ENCODE measurements at places on chromosomes 5 and 9.

DNA sequence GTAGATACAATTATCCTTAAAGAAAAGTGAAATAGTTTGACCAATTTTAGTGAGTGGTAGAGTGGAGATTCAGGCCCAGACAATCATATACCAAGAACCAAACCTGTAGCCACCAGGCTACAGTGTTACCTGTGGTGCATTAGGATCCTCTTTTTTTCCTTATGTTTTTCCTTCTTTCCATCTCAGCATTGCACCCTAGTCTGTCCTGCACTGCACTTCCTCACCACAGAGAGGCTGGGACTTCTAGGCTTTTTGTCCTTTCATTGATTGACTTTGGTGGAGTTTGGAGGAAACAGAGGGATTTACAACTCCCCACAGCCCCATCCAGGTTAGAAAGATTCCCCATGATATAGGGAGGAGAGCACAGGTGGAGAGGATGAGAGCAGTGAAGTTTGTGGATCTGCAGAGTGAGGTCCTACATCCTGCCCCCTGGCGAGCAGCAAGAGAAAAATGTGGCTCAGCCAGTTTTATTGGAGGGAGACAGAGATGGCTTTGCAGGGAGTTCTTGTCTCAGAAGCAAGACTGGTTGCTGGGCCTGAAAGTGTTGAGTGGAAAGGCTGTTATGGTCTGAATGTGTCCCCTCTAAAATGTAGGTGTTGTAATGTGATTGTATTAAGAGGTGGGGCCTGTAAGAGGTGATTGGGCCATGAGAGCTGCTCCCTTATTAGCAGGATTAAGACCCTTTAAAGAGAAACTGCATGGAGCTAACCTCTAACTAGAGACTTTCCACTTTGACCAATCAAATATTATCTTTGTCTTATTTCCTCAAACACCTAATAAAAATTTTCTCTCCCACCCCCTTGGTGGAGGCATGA, 36.2 kb downstream of the KIF4B start:
- no peak for DNase-seq

DNA sequence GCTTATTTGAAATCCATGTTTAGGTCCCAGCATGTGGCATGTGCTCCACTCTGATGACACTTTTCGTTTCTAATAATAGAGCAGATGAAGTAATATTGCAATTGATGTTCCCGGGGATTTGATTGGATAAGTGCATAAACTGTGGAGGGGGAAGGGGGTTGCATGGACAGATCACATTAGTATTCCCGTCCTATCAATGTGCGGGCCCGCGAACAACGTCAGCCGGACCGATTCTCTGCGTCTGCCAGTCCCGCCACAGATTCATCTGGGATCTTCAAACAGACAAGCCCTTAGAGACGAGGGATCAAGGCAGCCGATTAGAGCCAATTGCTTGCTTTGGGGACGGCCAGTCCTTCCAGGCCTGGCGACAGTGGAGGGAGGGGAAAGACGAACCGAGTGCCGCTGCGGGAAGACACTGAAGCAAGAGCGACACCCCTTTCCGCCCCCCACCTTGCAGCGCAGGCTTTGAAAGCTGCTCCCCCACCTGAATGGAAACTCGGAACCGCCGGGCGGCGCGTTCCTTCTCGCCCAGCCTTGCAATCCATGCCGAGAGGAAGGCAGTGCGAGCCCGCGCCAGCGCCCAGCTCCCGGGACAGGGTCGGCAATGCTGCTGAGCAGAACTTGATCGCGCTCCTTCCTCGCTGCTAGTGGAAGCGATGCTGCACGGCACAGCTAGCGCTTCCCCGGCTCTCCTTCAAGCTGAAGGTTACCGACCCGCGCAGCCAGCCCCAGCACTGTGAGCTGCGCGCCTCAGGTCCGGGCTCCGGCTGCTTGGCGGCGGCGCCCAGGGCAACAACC, at the start of gene RGS7BP:
TSS of gene RGS7BP (plus strand) at position 247 of the 798 bp plus-strand sequence. CDS start 610 bp downstream, outside the sequence.
- peak; percentile 60 for DNase-seq

DNA sequence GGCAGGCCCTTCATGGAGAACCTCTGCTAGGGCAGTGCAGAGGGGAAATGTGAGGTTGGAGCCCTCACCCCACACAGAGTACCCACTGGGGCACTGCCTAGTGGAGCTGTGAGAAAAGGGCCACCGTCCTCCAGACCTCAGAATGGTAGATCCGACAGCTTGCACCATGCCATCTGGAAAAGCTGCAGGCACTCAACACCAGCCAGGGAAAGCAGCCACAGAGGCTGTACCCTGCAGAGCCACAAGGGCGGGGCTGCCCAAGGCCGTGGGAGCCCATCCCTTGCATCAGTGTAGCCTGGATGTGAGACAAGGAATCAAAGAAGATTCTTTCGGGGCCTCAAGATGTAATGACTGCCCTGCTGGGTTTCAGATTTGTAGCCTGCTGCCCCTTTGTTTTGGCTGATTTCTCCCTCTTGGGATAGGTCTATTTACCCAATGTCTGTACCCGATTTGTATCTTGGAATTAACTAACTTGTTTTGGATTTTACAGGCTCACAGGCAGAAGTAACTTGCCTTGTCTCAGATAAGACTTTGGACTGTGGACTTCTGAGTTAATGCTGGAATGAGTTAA, 16.6 kb upstream of the ZDHHC11 start:
- DNase-seq = no peak

DNA sequence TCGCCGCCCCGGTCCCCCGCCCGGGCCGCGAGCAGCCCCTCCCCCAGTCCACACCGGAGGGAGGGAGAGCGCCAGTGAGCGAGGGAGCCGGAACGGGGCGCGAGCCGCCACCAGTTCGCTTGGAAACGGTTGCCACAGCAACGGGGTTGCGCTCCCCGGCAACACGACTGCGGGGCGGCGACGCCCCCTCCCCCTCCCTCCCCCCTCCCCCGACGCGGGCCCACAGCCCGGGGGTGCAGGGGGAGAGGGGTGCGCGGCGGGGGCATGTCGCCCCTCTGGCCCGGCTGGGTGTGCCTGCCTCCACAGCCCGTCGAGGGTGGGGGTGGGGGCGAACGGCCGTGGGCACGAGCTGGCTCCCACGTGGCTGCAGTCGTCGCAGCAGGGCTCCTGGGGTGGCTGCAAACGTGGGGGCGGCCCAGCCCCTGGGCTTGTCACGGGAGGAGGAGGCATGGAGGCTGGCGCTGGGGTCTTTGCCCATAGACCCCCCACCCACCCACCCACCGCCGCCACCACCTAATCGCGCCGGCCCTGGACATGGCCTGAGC, 524 bp downstream of the PRR7 start:
- peak; percentile 68 for DNase-seq

GRCh38 chr9:133181561-133181960, 17.8 kb upstream of the GBGT1 start:
- no peak for DNase-seq

DNA sequence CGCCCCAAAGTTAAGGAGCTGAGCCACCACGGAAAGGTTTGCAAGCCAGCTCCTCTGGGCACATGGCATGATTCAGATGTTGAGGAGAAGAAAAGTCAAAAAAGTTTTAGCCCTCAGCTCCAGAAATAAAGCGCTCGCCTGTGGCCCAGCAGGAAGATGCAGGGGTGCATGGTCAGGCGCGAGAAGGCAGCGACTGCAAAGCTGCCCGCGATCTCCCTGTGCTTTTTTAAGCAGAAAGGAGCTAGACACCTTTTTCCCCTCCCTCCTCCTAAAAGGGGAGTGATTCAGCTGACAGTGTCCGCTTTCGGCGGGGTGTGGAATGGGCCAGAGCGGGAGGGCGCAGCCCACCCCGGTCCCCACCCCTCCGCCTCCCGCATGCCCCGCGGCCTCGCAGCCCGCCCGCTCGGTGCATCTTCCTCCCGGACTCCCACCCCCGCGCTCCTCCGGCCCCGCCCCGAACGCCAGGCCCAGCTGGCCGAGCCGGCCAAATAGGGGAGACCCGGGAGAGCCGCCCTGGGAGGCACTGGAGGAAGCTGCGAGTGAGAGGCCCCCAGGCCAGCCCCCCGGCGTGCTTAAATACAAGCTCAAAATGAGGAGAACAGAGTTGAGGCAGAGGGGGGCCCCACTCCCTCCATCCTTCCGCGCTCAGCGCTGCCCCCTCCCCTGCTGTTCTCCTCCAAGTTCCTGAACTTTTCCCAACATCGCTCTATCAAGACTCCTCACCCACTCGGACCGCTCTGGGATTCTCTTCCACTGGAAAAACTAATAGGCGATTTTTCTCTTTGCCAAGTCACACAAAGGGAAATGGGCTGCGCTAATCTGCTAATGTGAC, at the start of gene ADAMTS12:
TSS of gene ADAMTS12 (minus strand) at position 203 of the 832 bp plus-strand sequence. CDS start at position 69, 134 bp downstream.
- DNase-seq = peak; percentile 78

DNA sequence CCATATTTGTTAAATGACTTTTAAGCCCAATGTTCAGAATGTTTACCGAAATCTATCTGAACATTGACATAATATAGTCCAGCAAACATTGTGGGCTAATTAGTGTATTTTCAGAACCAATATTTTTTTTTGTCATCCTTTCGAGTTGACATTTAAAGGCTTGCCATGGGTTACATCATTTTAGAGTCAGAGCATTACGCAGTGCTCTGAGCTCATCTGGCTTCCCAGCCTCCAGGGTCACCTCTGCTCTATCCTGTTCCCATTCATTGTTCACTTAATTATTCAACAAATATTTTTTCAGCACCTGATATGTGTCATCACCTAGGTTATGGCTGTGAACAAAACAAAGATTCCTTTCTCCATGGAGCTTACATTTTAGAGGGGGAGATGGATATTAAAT, 80.2 kb downstream of the SREK1 start:
- no peak for DNase-seq

GRCh38 chr5:150295741-150296486, 6.3 kb upstream of the CAMK2A start:
- DNase-seq = no peak

DNA sequence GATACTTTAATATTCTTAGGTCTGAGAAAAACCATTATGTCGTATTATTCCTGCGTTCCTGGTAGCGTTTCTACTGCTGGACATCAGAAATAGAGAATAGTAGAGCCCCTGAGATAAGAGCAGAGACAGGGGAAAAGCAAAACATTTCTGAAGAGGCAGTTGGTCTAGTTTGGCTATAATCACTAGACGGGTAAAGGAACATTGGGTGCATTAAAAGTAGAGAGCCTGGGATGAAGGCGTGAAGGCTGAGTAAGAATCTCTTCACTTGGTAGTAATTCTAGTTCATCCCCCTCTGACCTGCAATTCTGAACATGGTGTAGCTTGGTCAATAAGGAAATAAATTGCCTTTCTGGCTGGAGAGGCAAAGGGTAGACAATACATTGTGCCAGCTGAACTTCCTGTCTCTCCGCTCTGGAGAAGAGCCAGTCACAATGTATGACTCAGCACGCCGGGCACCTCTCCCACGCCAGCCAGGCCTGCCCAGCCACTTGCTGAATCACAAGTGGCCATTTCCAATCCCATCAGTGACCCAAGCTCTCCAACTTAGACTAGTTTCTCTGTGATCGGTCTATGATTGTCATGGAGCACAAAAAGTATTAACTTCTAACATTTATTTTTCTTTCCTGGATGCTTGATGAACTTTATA, 75.4 kb downstream of the STK32A start:
- DNase-seq = peak; percentile 31

GRCh38 chr5:10789021-10789420, 28.0 kb upstream of the DAP start:
- peak; percentile 83 for DNase-seq

GRCh38 chr5:134140530-134141201, 26.2 kb downstream of the TCF7 start:
- peak; percentile 77 for DNase-seq

- DNase-seq = no peak
These were observed 13.0 kb upstream of the OXCT1 start for GRCh38 chr5:41883243-41883642.

- no peak for DNase-seq
These were observed 14.5 kb downstream of the SLC23A1 start for GRCh38 chr5:139368613-139369012.

GRCh38 chr9:91111876-91112275, 249.8 kb downstream of the AUH start:
- DNase-seq = no peak

DNA sequence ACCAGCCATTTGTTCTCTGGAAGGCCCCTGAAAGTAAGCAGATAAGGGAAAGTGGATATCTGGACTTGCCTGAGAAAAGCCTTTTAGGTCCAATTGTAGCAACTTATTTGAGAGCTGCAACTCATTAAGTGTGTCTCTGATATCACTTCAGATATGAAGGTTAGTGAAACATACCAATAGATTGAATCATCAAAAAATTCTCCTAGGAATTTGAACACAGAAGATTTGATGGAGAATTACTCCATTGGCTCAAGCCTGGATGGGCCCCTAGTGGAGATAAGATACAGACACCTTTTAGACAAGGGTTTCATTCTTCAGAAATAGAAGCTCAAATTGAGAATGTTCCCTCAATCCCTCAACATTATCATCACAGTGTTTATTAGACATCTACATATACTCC, 356.7 kb downstream of the NDUFS4 start:
- DNase-seq = peak; percentile 36

DNA sequence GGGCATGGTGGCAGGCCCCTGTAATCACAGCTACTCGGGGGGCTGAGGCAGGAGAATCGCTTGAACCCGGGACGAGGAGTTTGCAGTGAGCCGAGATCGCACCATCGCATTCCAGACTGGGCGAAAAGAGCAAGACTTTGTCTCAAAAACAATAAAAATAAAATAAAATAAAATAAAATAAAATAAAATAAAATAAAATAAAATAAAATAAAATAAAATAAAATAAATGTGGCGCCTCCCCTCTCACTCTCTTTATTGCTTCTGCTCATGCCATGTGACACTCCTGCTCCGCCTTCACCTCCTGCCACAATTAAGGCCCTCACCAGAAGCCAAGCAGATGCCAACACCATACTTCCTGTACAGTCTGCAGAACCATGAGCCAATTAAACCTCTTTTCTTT, 3.8 kb upstream of the SHC3 start:
- DNase-seq = no peak

GRCh38 chr5:36239370-36240293, 2.1 kb downstream of the NADK2 start:
- no peak for DNase-seq

GRCh38 chr9:114898741-114899140, 31.6 kb downstream of the TNFSF8 start:
- DNase-seq = no peak

- no peak for DNase-seq
These were observed 137.3 kb downstream of the PHF2 start for GRCh38 chr9:93713716-93714115.

DNA sequence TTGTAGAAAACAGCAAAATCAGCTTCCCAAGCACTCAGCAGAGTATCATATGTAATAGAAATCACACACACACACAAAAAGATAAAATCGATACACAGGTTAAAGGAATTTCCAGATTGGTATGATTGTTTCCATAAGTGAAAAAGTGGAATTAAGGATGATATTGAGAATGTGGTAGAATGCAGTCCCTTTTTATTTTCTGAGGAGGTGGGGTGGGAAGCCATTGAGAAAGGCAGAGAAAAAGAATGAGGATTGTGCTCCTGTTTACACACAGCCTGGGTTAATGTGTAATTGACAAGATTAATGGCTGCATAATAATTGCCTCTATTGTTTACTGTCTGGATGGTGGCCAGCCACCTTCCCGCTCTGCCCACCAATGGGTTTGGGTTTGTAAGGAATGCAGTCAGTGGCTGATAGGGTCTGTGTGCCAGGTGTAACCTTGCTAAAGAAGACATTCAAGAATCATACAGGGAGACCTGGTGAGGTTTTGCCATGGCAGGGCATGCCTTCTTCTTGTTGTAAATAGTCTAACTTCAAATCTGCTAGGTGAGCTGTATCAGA, 177.2 kb upstream of the MAP3K1 start:
- DNase-seq = no peak
